ENCODE measurements at places on chromosomes 7 and 10.

- DNase-seq: no peak
Observed at GRCh38 chr7:29463504-29464158, 100.0 kb upstream of the PRR15 start.

DNA sequence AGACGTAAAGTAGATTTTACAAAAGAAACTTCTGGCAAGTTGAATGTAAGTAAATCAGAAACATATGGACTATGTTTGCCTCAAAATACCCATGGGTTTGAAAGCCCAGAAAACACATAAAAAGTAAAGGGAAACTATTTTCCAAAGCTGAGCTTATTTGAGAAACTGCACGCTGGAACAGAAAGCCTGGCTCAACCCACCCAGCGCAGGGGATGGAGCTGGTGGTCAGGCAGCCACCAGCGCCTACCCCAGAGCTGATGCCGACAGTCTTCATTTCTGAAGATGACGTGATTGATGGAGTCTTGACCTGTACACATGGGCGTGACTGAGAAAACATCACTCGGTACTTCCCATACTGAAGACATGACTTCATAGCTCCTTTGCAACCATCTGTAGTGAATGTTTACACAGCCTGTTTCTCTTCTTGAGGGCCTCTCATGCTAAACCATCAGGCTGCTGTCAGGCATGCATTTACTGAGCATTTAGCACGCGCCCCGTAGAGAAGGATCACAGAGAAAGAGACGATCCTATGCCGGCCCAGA is 232.6 kb upstream of the AUTS2 start:
- DNase-seq: no peak

DNA sequence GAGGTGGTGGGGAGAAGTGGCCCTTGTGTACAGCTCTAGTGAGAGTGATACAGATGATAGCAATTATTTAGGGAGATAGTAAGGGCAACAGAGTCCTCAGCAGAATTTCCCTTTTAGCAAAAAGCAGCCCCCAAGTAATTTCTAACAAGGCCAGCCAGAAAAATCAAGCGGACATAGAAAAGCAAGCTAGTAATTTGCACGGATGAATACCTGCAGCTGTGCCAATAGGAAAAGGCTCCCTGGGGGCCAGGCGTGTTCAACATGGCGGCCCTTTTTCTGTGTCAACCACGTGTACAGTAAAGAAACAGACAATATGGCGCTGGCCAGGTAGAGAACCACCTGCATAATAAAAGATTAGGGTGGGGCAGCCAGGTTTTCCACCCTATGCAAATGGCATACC is 7.4 kb downstream of the MCM10 start:
- no peak for DNase-seq

- no peak for DNase-seq
Observed at GRCh38 chr10:43955002-43955596, 306.4 kb upstream of the ZNF32 start.

- no peak for DNase-seq
Observed at GRCh38 chr10:113091920-113092319, 141.9 kb downstream of the TCF7L2 start.

DNA sequence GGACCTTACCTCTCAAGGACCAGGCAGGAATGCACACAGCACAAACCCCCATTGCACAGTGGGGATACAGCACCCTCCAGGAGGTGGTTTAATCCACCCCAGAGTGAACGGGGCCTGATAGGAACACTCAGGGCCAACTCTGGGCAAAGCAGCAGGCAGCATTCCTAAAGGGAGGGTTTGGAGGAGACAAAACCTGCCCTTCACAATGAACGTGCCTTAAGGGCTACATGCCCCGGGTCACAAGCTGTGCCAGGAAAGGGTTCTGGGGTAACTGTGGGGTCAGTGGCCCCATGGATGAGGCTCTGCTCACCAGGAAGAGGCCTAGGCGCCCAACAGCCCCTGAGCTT is 1.1 kb downstream of the GPRIN2 start:
- no peak for DNase-seq

GRCh38 chr7:70660154-70660818 is 471.7 kb upstream of the GALNT17 start:
- no peak for DNase-seq

- DNase-seq: no peak
Observed at GRCh38 chr10:14415676-14416307, 85.1 kb upstream of the FRMD4A start.

DNA sequence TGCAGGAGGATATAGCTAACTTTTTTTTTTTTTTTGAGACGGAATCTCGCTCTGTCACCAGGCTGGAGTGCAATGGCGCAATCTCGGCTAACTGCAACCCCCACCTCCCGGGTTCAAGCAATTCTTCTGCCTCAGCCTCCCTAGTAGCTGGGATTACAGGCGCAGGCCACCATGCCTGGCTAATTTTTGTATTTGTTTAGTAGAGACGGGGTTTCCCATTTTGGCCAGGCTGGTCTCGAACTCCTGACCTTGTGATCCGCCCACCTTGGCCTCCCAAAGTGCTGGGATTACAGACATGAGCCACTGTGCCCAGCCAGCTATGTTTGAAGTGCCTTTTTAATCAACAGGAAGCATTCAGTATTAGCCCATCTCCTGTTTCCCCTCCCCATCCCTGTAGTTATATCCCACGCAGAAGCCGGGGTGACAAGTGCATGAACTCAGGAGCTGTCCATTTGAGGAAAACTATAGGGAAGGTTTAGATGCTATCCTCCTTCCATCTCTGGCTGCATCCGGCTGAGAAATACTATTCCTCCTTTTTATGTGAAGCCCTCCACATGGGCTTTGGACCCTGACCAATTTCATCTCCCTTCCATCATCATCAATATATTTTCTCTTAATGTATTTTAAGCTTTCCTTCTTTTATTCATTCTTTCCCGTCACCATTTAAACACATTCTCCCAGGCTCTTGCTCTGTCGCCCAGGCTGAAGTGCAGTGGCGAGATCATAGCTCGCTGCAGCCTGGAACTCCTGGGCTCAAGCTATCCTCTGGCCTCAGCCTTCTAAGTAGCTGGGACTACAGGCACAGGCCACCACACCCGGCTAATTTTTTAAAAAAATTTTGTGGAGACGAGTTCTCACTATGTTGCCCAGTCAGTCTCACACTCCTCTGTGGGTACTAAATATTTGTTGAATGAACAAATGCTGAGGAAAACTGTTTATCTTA is 1.3 kb upstream of the POT1 start:
- peak; percentile 7 for DNase-seq

DNA sequence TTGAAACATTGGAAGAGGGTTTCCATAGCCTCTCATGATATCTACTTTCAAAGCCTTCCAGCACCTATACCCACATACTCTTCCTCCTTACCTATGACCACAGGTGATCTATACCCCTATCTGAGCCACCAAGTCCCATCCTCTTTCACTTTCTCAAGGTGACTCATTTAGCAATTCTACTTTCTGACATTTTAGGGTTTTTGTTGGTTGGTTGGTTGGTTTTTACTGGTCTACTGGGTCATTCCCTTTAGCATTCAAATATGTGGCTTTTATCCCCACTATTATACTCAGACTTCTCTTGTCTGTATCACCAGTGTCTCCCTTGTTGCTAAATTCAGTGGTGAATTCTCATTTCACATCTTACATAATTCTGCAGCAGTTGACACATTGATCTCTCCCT is 130.4 kb upstream of the STEAP4 start:
- DNase-seq: no peak

DNA sequence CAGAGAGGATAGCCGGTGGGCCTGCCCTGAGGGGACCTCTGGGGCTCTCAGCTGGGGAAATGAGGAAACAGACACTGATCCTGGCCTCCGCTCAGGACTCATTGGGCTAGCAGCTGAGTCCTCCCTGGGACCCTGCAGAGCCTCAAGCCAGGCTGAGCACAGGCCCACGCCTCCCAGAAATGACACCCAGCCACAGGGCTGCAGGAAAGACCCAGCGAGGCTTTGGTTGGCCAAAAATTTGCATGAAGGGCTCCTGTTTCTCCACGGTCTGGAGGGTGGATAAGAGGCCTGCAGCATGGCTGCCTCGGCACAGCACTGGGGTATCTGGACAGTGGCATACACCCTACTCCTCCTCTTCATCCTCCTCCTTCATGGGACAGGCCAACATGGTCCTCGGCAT is 60.4 kb downstream of the ZNF33B start:
- no peak for DNase-seq

- peak; percentile 90 for DNase-seq
Observed at GRCh38 chr10:89342206-89342958, 14.6 kb downstream of the IFIT3 start.

- DNase-seq: no peak
Observed at GRCh38 chr10:44761076-44761475, 150.1 kb upstream of the TMEM72 start.

- no peak for DNase-seq
Observed at GRCh38 chr10:132428486-132428995, 31.5 kb downstream of the PWWP2B start.

- DNase-seq: no peak
Observed at GRCh38 chr7:6130007-6130587, 98.9 kb downstream of the ANKRD61 start.

- DNase-seq: no peak
Observed at GRCh38 chr10:45144326-45145070, 143.8 kb downstream of the ZNF22 start.

- peak; percentile 74 for DNase-seq
Observed at GRCh38 chr7:139714163-139714901, 63.5 kb downstream of the HIPK2 start.

DNA sequence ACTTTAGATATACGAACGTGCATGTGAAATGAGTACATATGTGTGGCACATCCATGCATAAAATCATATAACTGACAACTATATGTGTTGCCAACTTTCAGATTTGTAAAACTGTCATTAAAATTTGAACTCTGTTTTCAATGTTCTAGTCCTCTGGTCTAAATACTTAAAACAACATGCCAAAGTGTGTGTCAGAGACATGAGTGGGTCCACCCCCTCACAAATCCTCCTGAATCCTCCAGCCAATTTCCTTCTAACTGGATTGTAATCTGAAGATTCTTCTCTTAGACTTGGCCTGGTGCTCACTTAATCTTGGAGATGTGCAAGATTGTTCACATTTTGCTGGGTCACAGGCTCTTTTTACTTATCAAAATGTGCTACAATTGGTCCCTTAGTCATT is 184.1 kb downstream of the RELN start:
- DNase-seq: no peak

DNA sequence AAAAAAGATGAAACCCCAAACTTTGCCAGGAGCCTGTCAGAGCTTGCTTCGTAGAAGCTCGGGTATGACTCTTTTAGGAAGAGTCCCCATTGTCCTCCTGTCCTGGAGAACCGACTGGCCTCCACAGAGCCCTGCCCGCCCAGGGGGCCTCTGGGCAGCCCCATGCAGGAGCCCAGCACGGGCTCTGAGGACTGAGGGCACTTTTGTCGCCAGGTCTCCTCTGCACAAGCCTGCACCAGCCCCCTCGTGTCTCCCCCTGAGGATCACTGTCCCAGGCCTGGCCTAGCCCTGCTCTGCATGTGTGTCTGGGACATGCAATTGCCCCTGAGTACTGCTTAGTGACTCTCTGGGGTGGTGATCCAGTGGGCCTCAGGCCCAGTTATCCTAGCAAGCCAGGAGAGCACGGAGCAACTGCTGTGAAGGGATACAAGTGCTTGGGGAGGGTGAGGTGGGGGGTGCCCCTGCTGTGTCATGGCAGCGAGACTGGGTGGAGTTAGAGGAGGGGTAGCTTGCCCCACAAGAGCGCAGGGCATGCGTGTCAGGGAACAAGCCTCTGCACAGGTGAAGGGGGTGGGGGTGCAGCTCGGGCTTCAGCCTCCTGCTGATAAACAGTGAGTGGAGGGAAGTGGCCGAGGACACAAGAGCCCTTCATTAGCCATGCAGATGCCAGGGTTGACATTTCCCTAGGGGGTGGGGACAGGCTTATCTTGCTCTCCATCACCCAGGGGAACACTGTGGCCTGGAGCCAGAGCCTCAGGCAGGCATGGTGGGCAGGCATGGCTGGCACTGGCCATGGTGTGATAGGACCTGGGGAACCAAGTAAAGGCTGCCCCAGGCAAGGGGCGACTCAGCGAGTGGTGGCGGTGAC is 143.4 kb downstream of the C10orf105 start:
- no peak for DNase-seq

DNA sequence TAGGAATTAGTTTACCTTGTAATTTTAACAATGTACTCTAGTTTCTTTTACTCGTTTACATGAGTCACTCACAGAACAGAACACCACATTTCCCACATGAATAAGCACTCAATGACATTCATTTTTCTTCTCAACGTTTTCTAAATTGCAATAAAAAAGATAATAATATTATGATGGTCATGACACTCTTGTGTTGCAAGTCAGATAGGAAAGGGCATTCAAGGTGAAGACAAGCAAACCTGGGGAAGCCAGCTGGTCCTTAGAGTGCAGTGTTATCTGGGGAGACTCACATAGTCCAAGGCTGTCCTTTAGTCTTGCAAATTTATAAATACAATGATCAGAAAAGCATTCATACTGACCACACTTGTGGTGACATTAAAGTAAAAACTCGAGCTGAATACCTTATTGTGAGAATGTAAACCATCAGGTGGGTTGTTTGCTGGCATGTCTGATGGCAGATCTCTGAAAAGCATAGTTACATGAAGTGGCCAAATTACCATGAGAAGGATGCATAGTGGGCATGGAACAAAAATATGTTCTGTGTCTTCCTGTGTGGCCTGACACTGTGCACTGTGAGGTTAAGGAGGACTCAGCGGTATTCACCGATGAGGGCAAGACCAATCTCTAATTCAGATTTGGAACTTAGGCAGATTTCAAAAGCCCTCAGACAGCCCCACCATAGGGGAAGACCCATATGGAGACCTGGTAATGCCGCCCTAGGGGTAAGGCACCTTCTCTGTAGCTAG is 158.9 kb upstream of the ASAH2 start:
- DNase-seq: peak; percentile 9

DNA sequence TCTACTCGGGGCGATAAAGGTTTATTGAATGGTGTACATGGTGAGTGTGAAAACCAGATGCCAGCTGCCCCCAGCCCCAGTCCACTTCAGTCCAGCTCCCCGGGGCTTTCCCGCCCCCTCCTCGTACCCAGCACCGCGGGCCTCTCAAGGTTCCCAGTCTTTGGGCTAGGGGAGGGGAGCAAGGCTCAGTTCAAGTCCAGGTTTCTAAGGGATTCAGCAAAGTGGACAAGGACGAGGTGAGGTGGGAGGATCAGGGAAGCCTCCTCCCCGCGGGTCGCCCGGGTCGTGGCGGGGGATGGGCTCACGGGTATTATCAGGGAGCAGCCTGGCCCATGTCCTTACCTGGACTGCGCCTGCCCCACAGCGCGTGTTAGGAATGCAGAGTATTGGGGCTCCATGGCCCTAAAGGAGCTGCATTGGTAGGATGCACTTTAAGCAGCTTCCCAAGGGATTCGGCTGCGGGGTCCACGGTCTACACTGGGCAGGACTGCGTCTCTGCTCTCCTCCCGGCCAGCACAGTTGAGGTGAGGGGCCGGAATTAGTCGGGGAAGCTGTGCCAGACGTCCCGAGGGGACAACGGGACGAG is 541 bp upstream of the PFKFB3 start:
- no peak for DNase-seq
